ENCODE measurements at places on chromosomes 7 and 10.

GRCh38 chr10:122050311-122050710 is 61.3 kb downstream of the TACC2 start:
- no peak for DNase-seq

- peak; percentile 73 for DNase-seq
Observed at GRCh38 chr7:936386-937054, 18.0 kb downstream of the ADAP1 start.

DNA sequence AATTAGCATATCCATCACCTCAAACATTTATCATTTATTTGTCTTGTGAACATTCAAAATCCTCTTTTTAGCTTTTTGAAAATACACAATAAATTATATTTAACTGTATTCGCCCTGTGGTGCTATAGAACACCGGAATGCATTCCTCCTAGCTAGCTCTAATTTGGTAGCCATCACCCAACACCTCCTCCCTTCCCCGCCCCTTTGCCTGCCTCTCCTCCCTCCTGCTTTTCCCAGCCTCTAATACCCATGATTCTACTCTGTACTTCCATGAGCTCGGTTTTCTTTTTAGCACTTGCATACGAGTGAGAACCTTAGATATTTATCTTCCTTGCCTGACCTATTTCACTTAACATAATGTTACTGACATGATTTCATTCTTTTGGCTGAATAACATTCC is 80.1 kb downstream of the ANKRD26 start:
- no peak for DNase-seq

DNA sequence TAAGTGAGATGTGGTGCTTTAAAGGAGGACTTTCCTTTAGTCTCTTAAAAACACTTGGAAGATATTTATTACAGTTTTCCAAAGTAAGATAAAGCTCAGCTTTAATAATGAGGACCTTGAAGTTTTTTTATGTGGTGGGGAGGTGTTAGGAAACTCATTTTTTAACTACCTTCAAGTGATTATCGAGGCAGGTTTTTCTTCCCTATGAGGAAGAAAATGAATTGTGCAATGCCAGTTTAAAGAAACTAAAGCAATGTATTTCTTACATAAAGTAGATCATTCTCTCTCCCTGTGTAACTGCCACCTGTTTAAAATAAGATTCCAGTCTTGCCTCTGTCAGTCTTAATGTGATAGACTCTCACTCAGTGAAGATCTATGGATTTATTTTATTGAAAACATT is 27.9 kb downstream of the ZEB1 start:
- DNase-seq: no peak

GRCh38 chr7:20906801-20907453 is 120.2 kb upstream of the SP8 start:
- no peak for DNase-seq

DNA sequence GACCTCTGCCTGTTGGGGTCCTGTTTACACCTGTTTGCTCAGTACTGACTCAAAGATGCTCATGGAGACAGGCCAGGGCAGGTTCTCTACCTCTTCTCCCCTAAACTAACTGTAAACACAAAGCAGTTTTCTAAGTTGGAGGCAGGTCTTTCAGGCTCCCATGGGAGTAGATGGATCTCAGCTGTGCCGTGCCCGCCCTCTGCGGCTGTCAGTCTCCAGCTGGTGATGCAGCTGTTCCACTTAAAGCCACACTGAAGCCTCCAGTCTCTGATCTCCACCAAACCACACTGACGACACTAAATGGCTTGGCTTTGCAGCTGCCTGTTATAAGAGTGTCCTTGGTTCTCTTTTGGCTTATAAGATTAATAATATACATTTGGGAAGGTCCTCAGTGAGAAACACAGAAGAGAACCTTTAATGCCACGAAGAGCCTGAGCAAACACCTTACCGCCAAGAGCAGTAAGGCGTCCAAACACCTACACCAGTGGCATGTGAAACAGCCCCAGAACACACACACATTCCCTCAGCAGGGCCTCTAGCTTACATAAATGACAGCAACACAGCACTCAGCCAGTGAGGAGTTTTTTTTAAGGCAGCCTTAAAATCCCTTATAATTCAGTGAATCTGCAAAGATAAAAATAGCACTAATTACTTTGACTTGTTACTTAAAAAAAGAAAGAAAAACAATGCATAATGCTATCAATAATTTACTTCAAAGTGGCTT is 60.4 kb upstream of the KCNIP2 start:
- peak; percentile 14 for DNase-seq

Measured in activated CD4-positive, alpha-beta T cell treated with anti-CD3 and anti-CD28 coated beads, Interleukin-2, Interleukin-4, amounts not matched to agents 100 ng/mL and 50 ng/mL, durations not matched to agents 16 hours and 8 hours (primary cell).